ENCODE measurements at places on chromosomes 7 and 10.

GRCh38 chr7:50552921-50553320 is 12.3 kb downstream of the DDC start:
- DNase-seq: peak; percentile 55

DNA sequence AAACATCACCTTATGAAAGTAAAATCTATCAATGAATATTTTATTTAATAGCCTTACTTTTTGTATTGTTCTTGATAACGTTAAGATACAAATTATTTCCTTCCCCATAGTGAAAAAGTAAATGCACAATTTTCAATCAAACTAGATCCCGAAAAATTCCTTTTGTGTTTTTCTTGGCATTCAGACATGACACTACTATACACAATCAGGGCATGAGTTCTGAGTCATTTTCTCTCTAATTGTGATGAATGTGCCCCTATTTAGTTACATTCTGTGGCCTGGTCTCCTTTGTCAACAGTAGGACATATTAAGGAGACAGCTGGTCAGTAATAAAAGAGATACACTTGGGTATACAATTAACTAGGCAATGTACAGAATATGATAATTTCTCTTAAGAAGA is 19.8 kb downstream of the COL1A2 start:
- peak; percentile 92 for DNase-seq

- DNase-seq: no peak
Observed at GRCh38 chr10:22723783-22724182, 9.4 kb upstream of the PIP4K2A start.

DNA sequence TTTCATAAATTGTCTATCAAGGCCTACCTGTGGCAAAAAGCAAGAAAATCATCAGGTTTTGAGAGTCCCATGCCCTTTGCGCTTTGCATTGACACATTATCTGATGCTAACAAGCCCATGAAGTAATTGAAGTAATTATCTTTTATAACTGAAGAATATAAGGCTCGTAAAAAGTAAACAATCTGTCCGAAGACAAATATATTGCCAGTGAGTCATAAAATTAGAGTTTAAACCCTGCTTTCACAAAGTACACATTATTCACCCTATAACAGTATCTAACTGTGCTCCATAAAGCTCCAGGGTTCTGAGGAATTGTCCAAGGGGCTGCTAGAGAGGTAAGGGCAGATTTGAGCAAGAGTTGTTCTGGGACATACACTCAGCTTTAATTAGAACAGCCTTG is 102.3 kb upstream of the PPP1R3A start:
- DNase-seq: peak; percentile 3

- DNase-seq: no peak
Observed at GRCh38 chr7:47624689-47625088, 42.8 kb upstream of the TNS3 start.

- no peak for DNase-seq
Observed at GRCh38 chr7:21656796-21657195, 114.0 kb downstream of the DNAH11 start.

- DNase-seq: no peak
Observed at GRCh38 chr7:27205325-27206280, 5.7 kb upstream of the HOXA13 start.

- peak; percentile 90 for DNase-seq
Observed at GRCh38 chr10:57696641-57697040, 571.1 kb downstream of the IPMK start.

DNA sequence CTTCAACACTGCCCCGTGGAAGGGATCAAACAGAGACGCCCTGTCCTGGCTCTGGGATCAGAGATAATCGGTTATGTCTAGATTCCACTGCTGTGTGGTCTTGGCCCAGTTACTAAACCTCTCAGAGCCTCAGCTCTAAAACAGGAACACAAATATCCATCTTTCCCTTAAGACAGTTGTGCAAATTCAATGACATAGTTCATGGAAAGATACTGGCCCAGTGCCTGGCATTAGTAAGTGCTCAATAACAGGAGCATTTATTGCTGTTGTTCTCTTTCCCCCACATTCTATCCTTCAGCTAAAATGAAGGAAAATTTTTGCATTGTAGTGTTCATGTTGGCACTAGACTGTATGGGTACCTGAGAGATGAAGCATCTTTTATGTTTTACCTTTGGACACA is 58.6 kb downstream of the TACC2 start:
- no peak for DNase-seq

- no peak for DNase-seq
Observed at GRCh38 chr7:115032715-115033703, 111.1 kb downstream of the MDFIC start.

- DNase-seq: no peak
Observed at GRCh38 chr7:27367179-27367932, 124.8 kb downstream of the EVX1 start.

- no peak for DNase-seq
Observed at GRCh38 chr7:155262031-155262430, 35.6 kb upstream of the INSIG1 start.

GRCh38 chr7:20083781-20084180 is 133.4 kb downstream of the MACC1 start:
- peak; percentile 49 for DNase-seq

GRCh38 chr10:48651839-48652238 is 32.8 kb upstream of the WDFY4 start:
- no peak for DNase-seq

GRCh38 chr10:29555746-29556481 is 78.9 kb downstream of the SVIL start:
- peak; percentile 87 for DNase-seq

- DNase-seq: no peak
Observed at GRCh38 chr7:132519936-132520335, 56.3 kb downstream of the PLXNA4 start.

DNA sequence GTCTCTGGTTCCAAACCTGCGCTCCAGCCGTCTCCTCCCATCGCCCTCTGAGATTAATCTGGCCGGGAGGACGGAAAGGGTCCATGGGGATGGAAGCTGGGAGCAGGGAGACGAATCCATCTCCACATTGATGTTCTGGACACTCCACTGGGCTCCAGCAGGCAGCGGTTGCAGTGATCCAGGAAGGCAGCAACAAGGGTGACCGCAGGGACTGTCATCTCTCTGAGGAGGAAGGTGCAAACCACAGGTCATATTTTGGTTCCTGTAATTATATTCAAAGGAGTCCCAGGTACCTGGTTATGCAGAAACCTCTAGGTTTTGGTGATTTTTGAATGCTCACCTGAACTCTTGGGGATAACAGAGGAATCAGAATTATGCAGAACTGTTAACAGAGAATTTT is 54.8 kb downstream of the EVX1 start:
- no peak for DNase-seq

GRCh38 chr10:123576706-123577105 is 89.4 kb upstream of the GPR26 start:
- no peak for DNase-seq

- DNase-seq: no peak
Observed at GRCh38 chr7:16066805-16067459, 354.4 kb downstream of the CRPPA start.

GRCh38 chr10:97546456-97547270 is 25.9 kb upstream of the ANKRD2 start:
- DNase-seq: no peak
